ENCODE measurements at places on chromosomes 2 and 18.

GRCh38 chr18:63316612-63317555 is 2.7 kb downstream of the BCL2 start:
- DNase-seq = no peak

GRCh38 chr2:5869936-5870335 is 177.8 kb downstream of the SOX11 start:
- no peak for DNase-seq

DNA sequence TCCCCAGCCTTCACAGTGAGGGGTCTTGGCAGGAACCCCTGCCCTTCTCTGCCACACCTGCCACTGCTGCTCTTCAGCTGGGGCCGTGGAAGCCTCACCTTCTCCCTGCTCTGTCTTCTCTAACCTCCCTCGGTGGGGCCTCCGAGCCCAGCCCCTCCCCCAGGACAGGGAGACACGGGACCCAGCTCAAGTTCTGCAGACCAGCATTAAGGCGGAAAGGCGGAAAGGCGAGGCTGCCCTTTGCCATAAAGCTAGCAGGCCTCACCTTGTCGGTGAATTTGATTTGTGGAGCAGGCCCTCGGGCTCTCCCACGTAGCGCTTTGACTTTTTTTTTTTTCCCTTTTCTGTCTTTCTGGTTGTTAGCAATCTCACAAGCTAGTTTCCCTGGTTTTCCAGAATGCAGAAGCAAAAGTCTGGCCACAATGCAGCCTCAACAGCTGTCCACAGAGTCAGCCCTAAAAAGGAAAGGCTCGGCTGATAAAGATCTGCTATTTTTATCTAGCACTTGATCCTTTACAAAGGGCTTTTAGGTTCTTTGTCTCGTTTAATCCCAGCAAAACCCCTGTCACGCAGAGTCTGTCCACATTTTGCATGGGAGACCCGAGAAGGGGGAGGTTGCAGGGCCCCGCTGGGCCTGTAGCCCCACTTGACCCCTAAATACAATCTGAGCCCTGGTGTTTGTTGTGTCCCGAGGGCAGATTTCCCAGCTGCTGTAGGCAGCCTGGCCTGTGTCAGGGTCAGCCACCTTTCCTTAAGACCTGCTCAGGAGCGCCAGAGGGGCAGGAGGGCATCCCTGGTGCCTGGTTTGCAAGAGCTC is 6.0 kb downstream of the ITM2C start:
- DNase-seq = no peak

GRCh38 chr2:202060218-202060617 is 12.8 kb upstream of the KIAA2012 start:
- no peak for DNase-seq

GRCh38 chr2:212495046-212495445 is 43.6 kb downstream of the ERBB4 start:
- no peak for DNase-seq

DNA sequence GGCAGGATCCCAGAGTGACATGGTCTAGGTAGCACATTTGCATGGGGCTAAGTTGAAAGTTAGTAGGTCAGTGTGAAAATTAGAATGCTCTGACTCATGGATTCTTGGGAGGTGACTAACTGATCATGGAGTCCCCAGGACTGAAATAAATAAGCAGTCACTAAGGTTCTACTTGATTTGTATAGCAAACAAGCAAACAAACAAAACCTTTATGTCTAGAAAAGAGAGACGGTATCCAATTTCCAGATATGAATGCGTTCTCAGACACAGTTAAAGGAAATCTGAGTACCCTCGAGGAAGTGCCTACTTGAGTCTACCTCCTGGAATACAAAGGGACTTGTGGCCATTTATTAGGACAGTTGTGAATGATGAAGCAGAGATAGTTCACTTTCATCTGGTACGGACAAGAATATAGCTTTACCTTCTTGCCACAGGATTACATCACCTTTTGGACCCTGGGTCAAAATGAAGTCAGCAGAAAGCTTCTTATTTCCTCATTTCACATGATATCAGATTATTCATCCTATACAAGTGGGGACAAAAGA is 54.3 kb upstream of the AGPS start:
- DNase-seq = no peak

GRCh38 chr2:240196716-240197461 is 56.4 kb upstream of the OTOS start:
- no peak for DNase-seq

DNA sequence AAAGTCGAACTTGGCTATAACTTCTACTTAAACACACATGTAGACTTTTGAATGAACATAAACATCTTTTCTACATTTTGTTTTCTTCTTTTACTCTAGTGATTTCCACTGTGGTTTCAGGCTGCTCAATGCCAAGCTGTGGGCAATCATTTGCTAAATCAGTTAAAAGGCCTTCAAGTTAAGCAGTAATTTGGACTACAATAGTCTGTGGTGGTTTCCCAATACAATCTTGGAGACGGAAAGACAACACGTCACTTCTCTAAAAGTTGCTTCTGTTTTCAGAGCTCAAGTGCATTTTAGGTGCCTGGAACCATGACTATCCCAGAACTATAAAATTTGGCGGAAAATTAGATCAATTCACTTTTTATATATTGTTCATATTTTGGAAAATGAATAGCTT is 69.4 kb downstream of the TXNL1 start:
- DNase-seq = no peak

DNA sequence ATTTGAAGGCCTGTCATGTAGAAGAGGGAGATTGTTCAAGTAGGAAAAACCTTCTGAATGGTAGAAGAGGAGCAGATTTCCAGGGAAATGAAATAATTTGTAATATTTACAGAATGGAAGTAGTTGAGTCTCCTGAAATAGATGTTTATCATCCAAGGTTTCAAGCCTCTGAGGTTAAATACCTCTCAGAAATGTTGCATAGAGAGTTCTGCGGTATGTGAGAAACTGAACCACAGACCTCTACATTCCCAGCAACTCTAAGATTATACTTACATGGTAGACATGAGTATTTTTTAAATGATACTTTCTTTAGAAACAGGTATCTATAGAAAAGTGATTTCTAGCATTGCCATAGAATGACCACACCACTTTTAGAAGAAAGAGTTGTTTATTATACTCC is 379.8 kb upstream of the FANCL start:
- DNase-seq = no peak

DNA sequence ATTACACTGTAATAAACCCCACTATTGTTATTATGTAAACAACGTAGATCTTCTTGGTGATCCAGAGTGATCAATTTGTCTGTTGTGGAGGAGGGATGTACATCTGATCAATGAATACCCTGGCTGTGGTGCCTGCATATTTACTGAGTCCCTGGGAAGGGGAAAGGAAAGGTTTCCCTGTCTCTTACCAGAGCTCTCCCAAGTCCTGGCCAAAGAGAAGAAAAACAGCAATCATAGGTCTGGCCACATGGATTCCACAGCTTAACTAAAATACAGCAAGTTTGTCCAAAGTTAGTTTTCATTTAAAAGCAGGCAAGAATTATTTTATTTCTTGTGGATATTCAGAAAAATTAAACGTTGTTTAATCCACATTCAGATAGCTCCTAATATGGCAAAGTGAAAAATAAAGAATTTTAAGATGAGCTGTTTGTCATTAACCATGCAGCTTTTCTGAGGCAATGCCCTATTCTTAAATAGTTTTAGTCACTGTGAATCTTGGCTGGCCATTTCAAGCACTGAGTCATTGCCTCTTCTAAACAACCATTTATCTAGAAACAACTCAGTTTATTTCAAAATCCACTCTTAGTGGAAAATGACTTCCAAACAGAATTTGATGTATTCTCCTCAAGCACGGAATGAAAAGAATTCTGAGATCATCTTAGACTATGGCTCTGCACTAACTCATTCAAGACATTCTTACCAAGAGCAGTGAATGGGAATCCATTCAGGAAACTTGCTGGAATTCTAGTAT is 1004.4 kb upstream of the CDH2 start:
- no peak for DNase-seq

- DNase-seq = no peak
Measured at GRCh38 chr2:60098996-60099395, 454.5 kb downstream of the BCL11A start.

GRCh38 chr2:205235434-205235833 is 446.9 kb upstream of the NRP2 start:
- DNase-seq = no peak

DNA sequence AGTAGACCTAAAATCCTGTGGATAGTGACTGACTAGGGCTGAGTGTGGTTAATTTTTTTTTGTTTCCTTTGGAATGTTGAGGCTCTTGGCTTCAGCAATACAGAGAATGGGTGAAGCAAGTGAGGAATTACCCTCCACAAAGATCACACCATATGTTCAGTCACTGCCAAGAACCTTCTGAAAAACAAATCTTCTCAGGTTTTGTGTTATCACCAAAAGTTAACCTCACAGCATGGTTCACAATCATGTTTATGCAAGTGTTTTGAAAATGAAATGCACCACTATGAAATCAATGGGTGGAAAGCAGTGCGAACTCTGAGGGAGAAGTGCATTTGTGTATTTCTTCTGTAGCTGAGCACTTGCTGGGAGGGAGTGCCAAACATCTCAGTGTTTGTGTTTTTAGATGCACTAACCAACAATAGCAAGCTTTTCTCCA is 44.4 kb downstream of the SPATS2L start:
- no peak for DNase-seq

DNA sequence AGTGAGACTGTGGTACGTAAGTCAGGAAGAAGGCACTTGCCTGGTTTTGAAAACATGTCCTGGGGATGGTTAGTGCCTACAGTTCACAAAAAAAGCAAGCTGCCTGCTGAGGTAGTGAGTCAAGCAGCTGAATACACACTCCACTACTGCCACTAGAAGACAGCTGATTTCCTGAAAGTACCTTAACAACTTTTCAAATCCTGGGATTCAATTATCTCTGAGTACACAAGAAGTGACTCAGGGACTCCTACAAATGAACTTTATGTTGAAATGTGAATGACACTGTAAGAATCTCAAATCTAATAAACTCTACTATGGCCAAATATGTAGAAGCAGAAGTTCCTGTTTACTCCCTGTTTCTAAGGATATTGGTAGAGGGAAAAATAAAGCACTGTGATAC is 58.0 kb upstream of the ARL5A start:
- no peak for DNase-seq

DNA sequence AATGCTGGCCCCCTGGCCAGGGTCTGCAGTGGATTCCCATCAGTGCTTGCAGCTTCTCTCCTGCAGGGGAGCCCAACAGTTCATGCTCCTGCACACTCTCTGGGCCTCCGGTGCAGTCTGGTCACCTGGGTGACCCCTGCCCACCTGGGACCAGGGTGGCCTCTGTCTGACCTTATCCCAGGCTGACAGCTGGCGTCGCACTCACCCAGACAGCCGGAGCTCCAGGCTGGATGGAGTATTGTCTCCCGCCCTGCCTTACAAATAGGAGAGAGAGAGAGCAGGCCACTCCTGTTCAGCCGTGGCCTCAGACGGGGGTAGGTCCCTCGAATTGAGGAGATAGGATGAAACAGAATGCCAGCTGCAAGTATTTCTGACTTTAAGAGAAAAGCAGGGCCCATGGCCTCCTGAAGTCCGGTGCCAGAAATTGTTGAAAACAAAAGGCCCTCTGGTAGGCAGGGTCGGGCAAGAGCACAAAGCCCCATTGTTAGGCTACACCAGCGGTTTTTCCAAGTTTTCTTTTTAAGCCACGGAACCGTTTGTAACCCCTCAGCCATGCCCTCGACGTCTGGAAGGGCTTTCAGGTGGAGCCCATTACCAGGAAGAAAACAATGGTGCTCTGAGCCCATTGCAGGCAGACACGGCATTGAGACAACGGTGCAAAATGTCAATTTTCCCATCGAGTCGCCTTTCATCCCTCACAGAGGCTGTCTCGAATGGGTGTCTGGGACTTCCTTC is 258.4 kb downstream of the BCL11A start:
- no peak for DNase-seq

DNA sequence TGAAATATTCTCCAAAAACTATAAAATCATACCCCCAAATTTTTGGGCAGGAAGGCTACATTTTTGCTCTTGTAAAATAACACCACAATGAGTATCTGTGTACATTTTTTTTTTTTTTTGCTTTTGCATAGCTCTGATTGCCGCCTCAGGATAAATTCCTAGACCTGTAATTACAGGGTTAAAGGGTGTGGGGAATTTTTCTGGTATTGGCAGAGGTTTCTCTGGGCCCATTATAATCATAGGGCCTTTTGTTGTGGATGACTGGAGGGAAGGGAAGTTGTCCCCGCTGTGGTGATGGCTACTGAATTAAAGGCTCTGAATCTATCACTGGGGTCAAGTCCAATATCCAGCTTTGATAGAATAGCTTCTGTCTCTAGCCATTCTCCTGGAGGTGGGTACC is 26.6 kb downstream of the CCDC195 start:
- DNase-seq = no peak

- DNase-seq = no peak
Measured at GRCh38 chr2:224222974-224223373, 178.9 kb downstream of the FAM124B start.

DNA sequence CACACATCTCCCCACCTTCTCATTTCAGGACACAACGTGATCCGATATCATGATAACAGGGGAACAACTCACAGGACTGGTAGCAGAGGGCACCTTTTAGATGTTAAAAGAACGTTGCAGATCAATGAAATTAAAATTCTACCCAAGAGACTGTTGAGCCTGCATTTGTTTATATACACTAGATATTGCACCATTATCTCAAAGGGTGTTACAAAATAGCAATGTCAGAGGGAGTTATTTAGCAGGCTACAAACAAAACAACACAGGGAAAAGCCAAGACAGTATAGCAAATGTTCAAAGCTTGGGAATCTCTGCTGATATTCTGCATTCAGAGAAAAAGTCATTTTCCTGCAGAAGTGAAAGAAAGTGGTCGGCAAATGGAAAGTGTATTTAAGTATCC is 139.5 kb downstream of the MYO5B start:
- DNase-seq = no peak

DNA sequence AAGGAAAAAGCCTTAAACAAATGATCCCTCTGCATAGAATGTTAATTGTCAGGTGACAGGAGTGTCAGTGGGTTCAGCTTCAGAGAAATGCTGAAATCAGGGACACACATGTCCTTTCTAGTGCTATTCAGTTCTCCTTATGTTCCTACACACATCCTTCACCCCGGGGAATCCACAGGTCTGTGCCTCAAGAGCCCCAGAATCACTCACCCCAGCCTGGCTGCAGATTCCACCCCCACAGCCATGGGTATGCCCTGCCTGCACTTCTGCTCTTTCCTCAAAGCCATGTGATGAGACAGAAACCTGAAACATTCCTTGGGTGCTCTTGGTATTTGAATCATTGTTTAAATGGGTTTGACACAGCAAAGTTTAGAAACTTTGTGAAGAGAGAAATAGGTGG is 27.4 kb upstream of the FZD7 start:
- no peak for DNase-seq

- DNase-seq = no peak
Measured at GRCh38 chr18:24914171-24914525, 437.8 kb downstream of the ZNF521 start.

DNA sequence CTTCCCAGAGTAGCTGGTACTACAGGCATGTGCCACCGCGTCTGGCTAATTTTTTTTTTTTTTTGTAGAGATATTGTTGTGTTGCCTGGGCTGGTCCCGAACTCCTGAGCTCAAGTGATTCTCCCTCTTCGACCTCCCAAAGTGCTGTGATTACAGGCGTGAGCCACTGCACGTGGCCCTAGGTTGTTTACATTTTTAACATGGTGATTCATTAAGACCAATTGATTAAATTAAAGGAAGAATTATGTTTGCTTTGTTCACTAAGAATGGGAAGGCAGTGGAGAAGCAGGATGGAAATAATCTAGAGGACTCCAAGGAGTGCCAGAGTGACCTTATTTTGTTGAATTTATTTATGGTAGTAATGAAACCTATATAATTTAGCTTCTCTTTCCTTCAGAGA is 7.5 kb downstream of the LCLAT1 start:
- DNase-seq = no peak
